ENCODE measurements at places on chromosomes 16 and 17.
A peak's percentile ranks its signal among the peaks of the same experiment; 100 is the strongest.

DNA sequence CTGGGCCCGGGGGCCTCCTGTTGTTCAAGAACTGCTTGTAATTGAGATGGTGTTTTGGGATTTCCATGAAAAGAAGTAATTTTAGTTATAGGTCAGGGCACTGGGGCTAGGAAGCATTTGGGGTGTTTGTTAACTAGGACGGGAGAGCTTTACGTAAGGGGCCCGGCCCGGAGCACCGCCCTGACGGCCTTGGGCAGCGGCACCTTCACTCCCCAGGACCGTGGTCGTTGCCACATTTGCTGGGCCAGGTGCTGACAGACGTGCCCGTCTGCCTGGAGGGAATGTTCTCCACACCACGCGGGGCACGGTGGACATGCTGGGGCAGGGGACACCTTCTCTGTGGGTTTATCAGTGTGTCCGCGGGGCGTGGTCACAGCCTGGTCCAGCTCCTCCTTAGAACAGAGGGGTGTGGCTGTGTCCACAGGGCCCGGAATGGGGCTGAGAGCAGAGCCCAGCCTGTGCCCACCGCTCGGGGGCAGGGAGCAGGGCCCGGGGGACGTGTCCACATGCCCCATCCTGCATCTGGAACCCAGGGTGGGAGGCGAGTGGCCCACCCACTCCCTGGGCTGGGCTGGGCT lies 57.7 kb downstream of the BAIAP2 start:
- DNase-seq = no peak

DNA sequence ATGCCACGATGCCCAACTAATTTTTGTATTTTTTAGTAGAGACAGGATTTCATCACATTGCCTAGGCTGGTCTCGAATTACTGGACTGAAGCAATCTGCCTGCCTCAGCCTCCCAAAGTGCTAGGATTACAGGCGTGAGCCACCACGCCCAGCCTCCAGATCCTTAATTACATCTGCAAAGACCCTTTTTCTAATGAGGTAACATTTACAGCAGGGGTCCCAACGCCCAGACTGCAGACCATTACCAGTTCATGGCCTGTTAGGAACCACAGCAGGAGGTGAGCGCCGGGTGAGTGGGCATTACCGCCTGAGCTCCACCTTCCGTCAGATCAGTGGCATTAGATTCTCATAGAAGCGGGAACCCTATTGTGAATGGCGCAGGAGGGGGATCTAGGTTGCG lies 4.0 kb upstream of the RAB11FIP4 start:
- no peak for DNase-seq

GRCh38 chr17:45256114-45256966 lies 5.6 kb downstream of the SPATA32 start:
- DNase-seq = peak; percentile 65

GRCh38 chr17:9473711-9474110 lies 101.9 kb downstream of the STX8 start:
- no peak for DNase-seq

- DNase-seq = no peak
Measured at GRCh38 chr16:68362947-68363657, 52.3 kb downstream of the PRMT7 start.

- no peak for DNase-seq
Measured at GRCh38 chr17:53454337-53454736, 368.4 kb upstream of the KIF2B start.

DNA sequence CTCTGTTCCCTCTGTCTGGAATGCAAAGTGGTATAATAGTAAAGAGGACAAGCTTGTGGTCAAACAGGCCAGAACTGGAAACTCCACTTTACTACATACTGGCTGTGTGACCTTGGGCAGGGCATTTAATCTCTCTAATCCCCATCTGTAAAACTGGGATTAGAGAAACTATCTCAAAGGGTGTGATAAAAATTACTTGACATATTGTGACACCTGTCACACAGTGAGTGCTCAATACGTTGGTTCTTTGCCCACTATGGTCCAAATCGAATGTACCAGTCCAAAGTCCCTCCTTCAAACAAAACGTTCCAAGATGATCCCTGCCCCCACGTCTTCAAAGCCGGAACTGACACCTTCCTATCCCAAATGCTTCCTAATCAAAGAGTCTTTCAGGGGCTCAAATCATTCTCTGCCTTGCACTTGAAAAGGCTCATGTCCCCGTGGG lies 734 bp downstream of the PGAP3 start:
- no peak for DNase-seq

GRCh38 chr16:89133457-89134127 lies 38.0 kb upstream of the CDH15 start:
- DNase-seq = no peak

- no peak for DNase-seq
Measured at GRCh38 chr16:48354877-48355855, 30.0 kb downstream of the SIAH1 start.

GRCh38 chr16:79480056-79480455 lies 120.5 kb downstream of the MAF start:
- DNase-seq = no peak

DNA sequence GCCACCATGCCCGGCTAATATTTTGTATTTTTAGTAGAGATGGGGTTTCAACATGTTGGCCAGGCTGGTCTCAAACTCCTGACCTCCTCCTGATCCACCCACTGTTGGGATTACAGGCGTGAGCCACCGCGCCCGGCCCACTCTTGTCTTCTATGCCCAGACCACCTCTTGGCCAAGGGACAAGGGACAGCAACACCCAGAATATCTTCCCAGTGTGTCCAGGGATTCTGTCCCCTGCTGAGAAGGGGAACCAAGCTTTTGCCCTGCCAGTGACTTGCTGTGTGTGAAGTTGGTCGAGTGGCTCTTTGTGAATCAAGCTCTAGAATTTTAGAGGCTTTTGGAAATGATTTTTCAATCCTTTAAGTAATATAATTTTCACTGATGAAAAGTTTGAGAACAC lies 1.7 kb upstream of the MPO start:
- no peak for DNase-seq

DNA sequence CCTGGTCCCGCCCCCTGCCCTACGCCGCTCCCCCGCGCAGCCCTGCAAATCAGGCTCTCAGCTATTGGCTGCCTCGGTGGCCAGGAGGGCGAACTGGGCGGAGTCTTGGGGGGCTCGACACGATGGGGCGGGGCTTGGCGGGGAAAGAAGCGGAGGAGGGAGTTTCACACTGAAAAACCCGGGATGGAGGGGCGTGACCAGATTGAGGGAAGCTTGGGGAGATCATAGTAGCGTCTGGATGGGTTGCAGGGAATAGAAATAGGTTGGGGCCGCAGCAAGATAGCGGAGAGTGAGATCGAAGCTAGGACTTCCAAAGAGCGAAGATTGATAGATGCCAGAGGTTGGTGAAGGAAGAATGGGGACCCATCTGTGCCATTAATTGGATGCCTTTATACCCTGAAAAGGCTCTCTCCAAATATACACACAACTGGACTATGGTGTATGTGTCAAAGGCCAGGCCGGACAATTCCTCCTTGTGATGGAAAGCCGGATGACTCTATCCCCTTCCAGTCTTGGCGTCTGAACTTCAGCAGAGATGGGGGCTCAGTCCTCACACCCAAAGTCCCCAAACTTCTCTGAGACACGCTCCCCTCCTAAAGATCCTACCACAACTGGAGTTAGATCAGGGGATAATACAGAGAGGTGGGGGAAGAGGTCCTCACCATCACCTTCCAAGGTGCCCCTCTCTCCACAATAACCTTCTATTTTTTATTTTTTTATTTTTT lies 376 bp upstream of the STAC2 start:
- DNase-seq = peak; percentile 99

GRCh38 chr17:50348522-50349242 lies 2.8 kb downstream of the XYLT2 start:
- DNase-seq = no peak

GRCh38 chr17:67139289-67139688 lies 94.9 kb downstream of the CACNG1 start:
- no peak for DNase-seq

DNA sequence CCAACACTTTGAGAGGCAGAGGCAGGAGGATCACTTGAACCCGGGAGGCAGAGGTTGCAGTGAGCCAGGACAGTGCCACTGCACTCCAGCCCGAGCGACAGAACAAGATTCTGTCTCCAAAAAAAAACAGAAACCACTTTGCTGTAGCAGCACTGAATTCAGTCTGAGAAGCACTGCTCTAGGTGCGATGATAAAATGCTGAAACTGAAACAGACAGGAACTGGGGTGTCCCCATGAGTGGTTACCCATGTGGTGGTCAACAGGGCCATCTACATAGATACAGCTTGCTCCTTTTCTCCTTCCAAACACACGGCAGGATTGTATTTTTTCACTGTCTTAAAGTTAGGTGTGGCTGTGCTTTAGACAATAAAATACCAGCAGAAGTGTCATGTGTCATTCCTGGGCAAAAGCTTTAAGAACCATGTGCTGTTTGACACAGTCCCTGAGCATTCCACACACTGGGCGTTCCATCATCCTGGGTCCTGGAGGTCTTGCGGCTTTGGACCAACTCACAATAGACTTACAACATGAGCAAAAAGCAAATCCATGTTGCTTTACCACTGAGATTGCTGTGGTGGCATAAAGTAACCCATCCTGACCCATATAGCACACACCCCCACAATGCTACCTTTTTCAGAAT lies 11.5 kb downstream of the GAS7 start:
- no peak for DNase-seq

- DNase-seq = no peak
Measured at GRCh38 chr16:17830651-17831050, 359.9 kb upstream of the XYLT1 start.

DNA sequence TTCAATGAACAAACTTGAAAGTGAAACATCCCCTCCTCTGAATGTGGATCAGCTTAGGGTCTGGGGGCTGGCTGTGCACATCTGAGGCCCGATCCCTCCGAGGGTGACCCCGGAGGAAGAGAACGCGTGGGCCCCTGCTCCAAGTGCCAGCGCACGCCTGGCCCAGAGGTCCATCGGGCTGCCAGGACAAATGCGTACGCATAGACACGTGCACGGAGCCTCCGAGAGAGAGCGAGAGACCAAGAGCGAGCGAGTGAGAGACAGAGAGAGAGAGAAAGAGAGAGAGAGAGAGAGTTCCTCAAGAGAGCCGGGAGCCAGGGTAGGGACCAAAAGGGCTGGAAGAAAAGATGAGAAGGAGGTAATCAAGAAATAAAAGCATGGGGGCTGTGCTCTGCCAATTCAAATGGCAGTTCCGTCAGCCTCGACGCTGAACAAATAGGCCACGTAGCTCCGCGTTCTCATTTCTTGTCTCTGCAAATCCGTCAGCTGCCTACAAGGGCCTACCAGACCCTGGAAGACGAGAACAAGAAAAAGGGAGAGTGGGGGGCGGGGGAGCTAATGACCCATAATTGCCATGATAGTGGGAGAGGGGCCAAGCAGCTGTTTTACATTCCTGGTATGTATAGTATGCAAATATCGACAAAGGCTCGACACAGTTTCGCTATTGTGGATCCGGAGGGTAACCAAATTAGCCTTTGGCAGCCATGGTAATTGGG lies 435.3 kb upstream of the ZFHX3 start:
- peak; percentile 41 for DNase-seq

GRCh38 chr16:68756239-68756915 lies 19.3 kb downstream of the CDH1 start:
- no peak for DNase-seq

GRCh38 chr16:6008670-6009069 lies 911.1 kb upstream of the EEF2KMT start:
- DNase-seq = no peak

- peak; percentile 76 for DNase-seq
Measured at GRCh38 chr17:6279659-6280058, 155.3 kb downstream of the AIPL1 start.

DNA sequence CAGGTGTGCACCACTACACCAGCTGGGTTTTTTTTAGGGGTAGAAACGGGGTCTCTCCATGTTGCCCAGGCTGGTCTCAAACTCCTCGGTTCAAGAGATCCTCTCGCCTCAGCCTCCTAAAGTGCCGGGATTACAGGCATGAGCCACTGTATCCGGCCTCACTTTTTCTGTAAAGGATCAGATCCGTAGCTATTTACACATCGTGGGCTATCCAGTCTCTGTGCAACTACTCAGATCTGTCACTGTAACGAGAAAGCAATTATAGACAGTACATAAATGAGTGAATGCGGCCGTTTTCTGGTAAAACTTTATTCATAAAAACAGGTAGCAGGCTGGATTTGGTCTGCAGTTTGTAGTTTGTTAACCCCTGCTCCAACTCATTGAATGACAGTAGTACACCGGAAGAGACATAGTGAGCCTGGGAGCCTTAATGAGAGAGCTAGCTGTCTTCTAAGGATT lies 44.5 kb downstream of the VMP1 start:
- DNase-seq = no peak

GRCh38 chr17:16013943-16014407 lies 14.4 kb downstream of the TTC19 start:
- DNase-seq = peak; percentile 12

DNA sequence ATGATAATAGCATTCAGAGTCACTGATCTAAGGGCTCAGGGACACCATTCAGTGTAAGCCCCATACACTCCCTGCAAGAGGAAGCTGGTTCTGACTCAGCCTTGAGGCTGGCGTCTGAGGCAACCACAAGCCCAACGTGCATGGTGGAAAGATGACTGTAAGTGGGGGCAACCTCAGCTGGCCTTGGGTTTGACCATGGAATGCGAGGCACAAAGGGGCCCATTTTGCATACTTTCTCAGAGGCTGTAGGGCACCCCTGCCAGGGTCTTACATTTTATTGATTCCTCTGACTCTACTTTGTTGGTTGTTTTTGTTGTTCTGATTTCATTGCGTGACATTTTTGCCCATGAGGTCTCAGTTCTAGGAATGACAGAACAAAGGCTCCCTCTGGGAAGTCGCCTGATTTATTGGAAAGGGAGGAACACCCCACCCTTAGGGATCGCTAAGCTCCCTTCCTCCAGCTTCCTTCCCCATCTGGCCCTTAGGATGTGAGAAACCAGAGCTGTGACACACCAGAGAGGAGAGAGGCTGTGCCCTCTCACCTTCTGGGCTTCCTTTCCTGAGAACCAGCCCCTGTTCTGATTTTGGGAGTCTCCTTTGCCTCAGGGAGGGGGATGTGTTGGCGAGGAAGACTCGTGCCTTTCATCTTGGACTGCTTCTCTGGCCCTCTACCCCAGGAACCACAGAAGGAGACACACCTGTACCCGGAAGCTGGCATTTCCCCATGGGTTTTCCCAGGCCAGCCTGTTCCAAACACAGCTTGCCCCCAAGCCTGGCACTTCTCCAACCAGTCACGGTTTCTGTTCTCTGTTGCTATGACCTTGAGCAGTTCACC lies 5.6 kb upstream of the CIITA start:
- no peak for DNase-seq

DNA sequence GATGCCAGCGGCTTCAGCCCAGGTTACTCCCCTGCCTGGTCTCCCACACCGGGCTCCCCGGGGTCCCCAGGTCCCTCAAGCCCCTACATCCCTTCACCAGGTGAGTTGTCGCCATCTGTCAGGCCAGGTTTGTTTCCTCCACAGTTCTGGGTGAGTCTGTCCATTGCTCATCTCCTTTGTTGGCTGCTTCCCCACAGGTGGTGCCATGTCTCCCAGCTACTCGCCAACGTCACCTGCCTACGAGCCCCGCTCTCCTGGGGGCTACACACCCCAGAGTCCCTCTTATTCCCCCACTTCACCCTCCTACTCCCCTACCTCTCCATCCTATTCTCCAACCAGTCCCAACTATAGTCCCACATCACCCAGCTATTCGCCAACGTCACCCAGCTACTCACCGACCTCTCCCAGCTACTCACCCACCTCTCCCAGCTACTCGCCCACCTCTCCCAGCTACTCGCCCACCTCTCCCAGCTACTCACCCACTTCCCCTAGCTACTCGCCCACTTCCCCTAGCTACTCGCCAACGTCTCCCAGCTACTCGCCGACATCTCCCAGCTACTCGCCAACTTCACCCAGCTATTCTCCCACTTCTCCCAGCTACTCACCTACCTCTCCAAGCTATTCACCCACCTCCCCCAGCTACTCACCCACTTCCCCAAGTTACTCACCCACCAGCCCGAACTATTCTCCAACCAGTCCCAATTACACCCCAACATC lies 28.8 kb downstream of the POLR2A start:
- DNase-seq = no peak

Data from iPS-NIHi11 (cell line).